Fibroblast of skin of abdomen (primary cell): ENCODE measurements at places on chromosomes 1 and 21.

GRCh38 chr1:198676253-198676652 is 37.4 kb downstream of the PTPRC start:
- DNase-seq, result no peak

GRCh38 chr1:22263359-22263758 is 120.5 kb upstream of the WNT4 start:
- DNase-seq, result no peak

- no peak for DNase-seq
Measured at GRCh38 chr1:161175771-161176453, 1.4 kb downstream of the B4GALT3 start.

- DNase-seq, result peak; percentile 57
Measured at GRCh38 chr1:226064816-226065248, 2.3 kb downstream of the H3-3A start.

DNA sequence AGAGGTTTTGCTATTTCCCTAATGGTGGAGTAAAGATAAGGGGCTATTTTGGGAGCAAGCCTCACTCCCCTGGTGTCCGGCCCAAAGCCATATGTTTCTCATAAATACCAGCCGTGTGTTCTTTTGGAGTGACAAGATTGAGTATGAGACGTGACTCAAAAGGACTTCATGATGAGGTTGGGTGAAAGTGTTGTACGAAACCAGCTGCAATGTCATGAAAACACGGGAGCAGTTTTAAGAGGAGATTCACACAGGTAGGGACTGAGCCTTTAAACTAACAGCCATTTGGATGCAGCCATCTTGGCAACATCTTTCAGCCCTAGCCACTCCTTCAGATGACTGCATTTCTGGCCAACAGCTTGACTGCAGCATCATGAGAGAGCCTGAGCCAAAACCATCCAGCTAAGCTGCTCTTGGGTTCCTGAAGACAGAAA is 532.3 kb upstream of the USP24 start:
- peak; percentile 42 for DNase-seq

- DNase-seq, result no peak
Measured at GRCh38 chr1:117871013-117871412, 58.4 kb downstream of the GDAP2 start.

DNA sequence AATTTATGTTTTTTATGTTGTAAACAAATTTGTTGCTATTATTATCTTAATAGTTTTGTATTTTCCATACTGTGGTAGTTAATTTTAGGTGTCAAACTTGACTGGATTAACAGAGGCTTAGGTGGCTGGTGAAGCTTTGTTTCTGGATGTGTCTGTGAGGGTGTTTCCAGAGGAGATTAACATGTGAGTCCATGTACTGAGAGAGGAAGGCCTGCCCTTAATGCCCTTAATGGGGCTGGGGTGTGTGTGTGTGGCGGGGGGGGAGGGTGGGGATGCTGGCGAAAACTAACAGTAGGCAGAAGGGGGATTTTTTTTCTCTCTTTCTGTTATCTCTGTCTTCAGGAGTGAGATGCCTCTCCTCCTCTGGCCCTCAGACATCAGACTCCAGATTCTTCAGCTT is 1.9 kb downstream of the OR14A16 start:
- DNase-seq, result no peak

DNA sequence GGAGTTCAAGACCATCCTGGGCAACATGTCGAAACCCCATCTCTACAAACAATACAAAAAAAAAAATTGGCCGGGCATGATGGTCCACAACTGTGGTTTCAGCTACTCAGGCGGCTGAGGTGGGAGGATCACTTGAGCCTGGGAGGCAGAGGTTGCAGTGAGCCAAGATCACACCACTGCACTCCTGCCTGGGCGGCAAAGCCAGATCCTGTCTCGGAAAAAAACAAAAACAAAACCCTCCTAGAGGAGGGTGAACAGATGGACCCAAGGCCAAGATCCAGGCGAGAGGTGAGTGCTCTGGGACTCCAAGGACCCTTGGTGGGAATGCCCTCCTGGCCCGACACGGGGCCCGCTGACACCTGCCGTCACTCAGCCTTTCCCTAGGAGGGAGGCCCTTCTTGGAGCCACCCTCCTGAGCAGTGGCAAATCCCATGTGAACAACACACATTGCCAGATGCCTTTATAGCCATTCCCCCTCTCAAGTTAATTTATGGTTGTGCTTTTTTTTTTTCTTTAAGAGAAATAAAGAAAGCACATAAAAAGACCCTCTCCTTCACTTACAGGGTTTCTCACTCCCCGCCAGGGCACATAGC is 380 bp downstream of the TFF2 start:
- no peak for DNase-seq

DNA sequence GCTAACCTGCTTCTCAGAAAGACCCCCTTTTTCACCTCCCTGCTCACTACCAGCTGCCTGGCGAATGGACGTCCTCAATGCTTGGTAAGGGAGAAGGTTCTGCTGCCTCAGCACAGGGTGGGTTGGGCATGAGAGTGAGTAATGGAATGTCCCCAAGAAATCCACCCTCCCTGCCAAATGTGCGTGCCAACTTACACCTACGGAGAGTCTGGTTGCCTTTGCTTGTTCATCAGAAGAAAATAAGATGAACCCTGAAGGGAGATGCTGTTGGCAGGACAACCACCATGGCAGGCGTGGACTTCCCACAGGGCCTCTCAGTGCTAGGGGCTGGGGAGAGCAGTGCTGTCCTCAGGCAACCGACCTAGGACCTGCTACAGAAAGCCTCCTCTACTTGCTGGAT is 106.0 kb downstream of the XCL2 start:
- no peak for DNase-seq

GRCh38 chr1:15187175-15188129 is 33.9 kb downstream of the TMEM51 start:
- DNase-seq, result no peak

- DNase-seq, result no peak
Measured at GRCh38 chr1:101376121-101377083, 139.6 kb downstream of the S1PR1 start.

DNA sequence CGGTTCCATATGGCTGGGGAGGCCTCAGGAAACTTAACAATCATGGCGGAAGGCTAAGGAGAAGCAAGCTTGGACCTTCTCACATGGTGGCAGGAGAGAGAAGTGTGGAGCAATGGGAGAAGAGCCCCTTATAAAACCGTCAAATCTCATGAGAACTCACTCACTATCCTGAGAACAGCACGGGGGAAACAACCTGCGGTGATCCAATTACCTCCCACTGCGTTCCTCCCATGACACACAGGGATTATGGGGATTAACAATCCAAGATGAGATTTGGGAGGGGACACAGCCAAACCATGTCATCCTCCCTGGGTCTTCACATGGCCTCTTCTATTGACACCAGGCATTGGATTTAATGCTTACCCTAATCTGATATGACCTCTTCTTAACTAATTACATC is 455.1 kb upstream of the VAMP3 start:
- DNase-seq, result no peak

GRCh38 chr21:14975136-14975919 is 89.5 kb downstream of the NRIP1 start:
- DNase-seq, result no peak

- DNase-seq, result peak; percentile 17
Measured at GRCh38 chr1:172252958-172253357, 167.5 kb upstream of the C1orf105 start.

DNA sequence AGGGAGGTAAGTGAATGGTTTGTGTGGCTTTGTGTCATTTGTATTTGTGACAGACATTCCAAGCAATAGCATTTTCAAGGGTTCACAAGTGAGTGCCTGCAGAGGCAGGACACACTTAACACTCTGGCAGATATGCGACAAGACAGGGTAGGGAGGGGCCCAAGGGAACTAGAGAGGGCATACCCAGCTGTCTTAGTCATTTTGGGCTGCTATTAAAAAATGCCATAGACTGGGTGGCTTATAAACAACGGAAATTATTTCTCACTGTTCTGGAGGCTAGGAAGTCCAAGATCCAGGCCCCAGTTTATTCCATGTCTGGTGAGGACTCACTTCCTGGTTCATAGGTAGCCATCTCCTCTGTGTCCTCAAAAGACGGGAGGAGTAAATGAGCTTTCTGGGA is 137.4 kb downstream of the FGGY start:
- DNase-seq, result peak; percentile 40

DNA sequence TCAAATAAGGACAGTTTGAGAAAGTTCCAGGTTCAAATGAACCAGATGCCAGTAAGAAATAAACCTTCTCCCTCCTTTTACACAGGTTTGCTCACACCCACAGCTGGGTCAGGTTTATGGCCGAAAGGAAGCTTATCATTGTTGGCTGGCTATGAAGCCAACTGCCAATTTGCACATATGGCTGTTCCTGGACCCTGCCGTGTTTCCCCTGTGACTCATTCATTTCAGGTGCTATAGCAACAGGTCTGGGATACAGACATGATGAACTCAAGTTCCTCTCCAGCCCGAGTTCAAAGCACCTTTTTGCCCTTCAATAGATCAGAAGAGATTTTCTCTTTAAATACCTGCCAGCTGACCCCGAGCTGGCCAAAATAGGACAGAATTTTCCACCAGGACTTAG is 134.4 kb upstream of the SMYD2 start:
- DNase-seq, result no peak

GRCh38 chr1:94243665-94244064 is 6.3 kb upstream of the ARHGAP29 start:
- DNase-seq, result no peak

GRCh38 chr1:230853731-230854130 is 14.6 kb downstream of the C1orf198 start:
- no peak for DNase-seq

- peak; percentile 63 for DNase-seq
Measured at GRCh38 chr1:34597877-34598514, 156.9 kb upstream of the GJB5 start.

DNA sequence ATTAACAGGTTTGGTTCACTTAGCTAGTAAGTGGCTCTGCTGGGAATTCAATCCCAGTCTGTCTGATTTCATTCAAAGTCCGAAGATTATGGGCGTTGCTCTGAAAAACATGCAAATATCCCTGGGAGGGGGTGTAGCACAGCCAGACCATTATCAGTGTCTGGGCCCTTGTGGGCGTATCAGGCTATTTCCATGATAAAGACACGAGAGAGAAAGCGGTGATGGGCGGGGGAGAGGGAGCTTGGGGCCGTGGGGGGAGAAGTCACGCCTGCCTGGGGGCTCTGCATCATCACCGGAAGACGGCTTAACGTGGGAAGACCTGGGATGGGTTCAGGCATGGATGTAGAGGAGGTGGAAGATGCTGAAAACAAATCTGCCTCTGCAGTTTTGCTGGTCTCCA is 25.8 kb downstream of the IL6R start:
- no peak for DNase-seq

DNA sequence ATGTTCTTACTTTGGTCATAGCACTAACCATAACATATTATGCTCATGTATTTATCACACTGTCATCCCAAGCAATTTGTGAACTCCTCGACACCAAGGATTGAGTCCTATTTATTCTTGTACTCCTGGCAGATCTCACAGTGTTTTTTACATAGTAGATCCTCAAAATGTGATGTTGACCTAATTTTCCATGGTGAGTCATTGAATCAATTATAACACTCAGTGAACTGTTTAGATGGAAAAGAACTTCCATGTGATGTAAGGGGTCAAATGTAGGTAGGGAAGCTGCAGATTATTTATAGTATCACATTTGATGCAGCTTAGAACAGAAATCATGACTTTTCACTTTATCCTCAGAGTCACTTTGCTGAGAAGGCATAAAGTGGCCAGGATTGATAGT is 281.9 kb upstream of the ADAMTS5 start:
- DNase-seq, result no peak

GRCh38 chr21:44090325-44090724 is 16.9 kb upstream of the PWP2 start:
- DNase-seq, result no peak

GRCh38 chr1:24321697-24322469 is 2.7 kb downstream of the GRHL3 start:
- DNase-seq, result peak; percentile 93

DNA sequence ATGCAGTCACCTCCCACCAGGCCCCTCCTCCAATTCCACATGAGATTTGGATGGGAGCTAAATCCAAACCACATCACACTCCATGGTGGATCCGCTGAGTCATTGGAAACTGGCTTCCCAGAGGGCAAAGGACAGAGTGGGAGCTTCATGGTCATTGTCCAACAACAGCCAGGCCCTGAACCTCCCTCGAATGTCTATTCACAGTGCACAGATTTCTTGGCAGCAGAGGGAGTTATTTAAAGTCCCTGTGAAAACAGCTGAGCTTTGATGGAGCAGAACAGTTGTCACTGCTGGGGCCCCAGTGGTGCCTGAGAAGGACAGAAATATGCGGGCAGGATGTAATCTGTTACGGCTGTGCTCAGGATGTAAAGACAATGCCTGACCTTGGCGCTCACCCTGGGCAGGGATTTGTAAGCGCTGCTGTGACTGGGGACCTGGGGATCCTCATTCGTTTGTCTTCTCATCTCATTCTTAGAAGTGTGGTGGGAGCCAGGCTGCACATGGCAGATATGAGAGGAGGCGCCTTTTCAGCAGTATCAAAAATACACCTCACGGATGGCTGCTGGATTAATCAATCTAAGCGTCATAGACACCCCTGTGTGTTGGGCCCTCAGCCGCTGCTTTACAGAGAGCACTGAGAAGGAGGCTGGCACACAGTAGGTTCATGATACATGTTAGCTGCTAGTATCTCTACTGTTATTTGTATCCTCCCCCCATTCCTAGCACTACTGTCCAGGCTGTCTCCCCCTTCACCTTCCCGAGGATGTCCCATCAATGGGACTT is 439.4 kb downstream of the PTPRU start:
- no peak for DNase-seq

GRCh38 chr1:8516793-8517556 is 199.1 kb downstream of the SLC45A1 start:
- DNase-seq, result peak; percentile 53

- DNase-seq, result peak; percentile 38
Measured at GRCh38 chr1:201361652-201362504, 15.6 kb downstream of the TNNT2 start.

DNA sequence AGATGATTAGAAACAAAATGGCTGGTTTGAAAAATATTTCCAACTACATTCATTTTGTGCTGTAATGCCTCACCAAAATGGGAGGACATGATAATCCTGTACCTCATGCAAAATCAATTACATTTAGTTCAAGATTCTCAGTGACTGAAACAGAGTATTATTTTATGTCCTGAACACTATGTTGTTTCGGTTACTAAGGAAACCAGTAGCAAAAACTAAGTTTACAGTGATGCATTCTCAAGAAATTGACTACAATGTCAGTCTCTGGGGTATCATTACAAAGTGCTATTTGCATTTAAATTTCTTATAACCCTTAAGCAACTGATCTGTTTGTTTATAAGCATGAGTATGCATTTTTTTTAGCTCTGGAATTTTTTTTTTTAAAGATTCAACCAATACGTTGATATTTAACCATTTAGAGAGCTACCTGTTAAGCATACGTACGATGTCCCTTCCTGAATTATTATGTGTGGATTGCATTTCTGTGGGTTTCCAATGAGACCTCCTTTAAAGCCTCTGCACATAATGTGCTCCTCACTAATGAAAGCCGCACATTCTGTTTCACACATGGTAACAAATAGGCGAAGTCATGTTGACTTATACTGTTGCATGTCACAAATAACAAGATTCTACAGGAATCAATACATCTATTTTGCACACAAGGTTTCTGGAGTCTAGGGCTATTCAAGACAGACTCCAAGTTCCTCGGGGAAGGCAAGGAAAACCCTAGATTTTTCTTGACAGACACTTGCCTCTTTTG is 1035.7 kb downstream of the ADGRL2 start:
- DNase-seq, result no peak
